ENCODE measurements at places on chromosomes 16 and 17.

- DNase-seq, result peak; percentile 90
These were observed 8.3 kb downstream of the AXIN2 start for GRCh38 chr17:65553009-65553645.

GRCh38 chr16:49594153-49594552 lies 220.5 kb downstream of the C16orf78 start:
- DNase-seq, result no peak

GRCh38 chr16:85511938-85512807 lies 100.9 kb upstream of the GSE1 start:
- no peak for DNase-seq

GRCh38 chr17:41801374-41802271 lies 10.1 kb downstream of the P3H4 start:
- peak; percentile 79 for DNase-seq

GRCh38 chr17:7836596-7837407 lies 2.8 kb downstream of the KDM6B start:
- peak; percentile 96 for DNase-seq

DNA sequence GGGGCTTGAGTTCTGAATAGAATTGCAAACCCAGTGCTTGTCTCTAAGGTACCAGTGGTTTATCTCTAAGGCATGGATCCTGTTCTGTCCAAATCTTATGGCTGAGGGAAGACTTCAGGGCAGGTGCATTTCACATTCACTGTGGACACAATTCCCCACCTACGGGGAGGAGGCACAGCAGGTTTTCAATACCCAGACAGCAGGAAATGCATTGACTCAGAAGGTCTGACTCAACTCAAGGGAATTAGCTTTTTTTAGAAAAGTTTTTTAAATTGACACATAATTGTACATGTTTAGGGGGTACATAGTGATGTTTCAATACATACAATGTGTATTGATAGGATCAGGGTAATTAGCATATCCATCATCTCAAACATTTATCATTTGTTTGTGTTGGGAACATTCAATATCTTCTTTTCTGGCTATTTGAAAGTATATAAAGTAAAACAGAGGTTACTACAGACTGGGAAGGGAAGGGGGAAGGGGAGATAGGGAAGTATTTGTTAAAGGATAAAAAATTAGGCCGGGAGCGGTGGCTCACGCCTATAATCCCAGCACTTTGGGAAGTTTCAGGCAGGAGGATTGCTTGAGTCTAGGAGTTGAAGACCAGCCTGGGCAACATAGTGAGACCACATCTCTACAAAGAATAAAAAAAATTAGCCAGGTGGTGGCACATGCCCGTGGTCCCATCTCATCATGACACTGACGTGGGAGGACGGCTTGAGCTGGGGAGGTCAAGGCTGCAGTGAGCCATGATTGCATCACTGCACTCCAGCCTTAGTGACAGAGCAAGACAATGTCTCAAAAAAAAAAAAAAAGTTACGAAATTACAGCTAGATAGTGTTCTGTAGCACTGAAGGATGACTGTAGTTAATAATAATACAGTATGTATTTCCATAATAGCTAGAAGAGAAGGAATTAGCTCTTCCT lies 54.9 kb downstream of the RGS9 start:
- peak; percentile 48 for DNase-seq

DNA sequence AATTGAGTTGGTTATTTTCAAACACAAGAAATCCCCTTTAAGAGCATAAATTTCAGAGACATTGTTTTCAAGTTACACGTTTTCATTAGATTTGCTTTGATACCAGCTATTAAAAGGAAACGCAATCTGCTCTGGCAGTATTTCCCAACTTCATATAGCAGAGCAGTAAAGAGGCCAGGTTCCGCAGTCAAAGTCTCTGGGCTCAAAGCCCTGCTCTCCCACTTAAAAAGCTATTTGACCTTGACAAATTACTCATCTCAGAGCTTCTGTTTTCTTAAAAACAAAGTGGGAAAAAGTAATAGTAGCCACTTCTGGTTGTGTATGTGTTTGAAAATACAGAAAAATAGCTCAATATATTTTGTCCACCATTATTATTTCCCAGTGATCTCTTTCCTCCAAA lies 89.7 kb upstream of the CDYL2 start:
- DNase-seq, result no peak

DNA sequence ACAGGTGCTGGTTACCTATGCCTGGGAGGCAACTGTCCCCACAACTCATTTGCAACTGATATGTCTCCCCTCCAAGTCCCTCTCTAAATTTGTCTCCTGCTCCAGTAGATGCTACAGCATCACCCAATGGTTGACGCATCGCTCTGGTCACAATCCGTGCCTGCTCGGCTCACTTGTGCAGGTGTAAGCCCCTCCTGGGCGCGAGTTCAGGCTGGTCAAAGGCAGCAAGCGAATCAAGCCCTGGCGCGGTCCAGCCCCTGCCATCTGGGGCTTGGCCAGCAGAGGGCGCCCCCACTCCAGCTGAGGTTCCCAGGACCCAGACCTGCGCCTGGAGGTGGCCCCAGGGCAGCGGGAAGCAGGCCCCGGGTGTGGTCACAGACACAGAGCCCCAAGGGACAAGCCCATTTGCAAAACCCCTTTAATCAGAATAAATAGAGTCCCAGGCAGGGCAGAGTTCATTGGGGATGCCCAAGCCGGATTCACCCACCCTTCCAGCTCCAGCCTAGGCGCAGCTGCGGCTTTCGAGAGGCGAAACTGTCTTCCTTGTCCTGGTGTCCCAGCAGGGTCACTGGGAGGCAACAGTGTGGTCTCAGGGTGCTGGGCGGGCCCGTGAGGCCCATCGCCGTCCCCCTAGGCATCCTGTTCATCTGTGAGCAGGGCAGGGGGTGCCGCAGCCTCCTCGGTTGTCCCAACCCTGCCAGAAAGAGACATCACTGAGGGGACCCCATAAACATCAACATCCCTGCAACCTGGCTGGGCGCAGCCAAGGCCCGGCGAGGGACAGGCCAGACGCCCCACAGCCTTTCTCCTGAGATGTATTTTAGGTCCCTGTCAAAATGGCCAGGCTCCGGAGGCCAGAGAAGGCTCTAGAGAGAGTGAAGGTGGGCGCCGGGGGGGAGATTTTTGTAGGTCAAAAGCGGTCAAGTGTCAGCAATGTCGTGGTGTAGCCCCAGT lies 15.8 kb downstream of the TMC6 start:
- peak; percentile 49 for DNase-seq

DNA sequence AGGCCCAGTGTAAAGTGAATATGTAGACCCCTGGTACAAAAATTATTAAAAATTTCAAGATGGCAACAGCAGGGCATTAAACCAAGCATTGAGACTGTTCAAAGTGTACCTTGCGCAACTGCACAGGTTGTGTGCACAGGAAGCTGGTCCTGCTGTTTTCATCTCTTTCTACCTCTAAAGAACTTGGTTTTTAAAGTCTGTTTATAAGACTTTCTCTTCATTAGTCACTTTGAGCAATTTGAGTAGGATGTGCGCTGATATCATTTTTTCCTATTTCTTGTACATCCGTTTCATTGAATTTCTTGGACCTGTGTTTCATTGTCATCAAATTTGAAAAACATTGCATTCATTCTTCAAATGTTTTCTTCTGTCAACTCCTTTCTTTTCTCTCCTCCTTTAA lies 16.8 kb upstream of the PMP22 start:
- DNase-seq, result no peak

GRCh38 chr17:76272541-76273444 lies 7.6 kb downstream of the UBALD2 start:
- DNase-seq, result no peak

- DNase-seq, result no peak
These were observed 25.9 kb downstream of the GRIN2C start for GRCh38 chr17:74833501-74834377.

- DNase-seq, result no peak
These were observed 977.2 kb downstream of the CDH11 start for GRCh38 chr16:64144617-64145016.

DNA sequence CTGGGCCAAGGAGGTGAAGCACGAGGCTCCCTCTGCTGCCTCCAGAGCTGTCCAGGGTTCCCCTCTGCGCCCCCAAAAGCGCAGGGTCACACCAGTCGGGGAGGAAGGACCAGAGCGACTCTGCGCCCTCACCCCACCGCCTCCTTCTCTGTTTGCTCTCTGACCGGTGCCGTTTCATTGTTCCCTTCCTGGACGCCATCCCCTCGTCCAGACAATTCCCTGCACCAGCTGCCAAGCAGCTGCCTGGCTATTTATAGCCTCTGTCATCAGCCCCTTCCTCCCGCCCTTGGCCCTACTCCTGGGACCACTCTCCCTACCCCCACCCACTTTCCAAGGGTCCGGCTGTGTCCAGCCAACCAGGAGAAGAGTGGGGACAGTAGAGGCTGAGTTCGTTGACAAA lies 68.8 kb upstream of the CREBBP start:
- peak; percentile 53 for DNase-seq

- DNase-seq, result no peak
These were observed 216.7 kb downstream of the SHISA9 start for GRCh38 chr16:13118091-13118490.

GRCh38 chr17:37483311-37484039 lies 6.2 kb upstream of the DUSP14 start:
- peak; percentile 86 for DNase-seq

DNA sequence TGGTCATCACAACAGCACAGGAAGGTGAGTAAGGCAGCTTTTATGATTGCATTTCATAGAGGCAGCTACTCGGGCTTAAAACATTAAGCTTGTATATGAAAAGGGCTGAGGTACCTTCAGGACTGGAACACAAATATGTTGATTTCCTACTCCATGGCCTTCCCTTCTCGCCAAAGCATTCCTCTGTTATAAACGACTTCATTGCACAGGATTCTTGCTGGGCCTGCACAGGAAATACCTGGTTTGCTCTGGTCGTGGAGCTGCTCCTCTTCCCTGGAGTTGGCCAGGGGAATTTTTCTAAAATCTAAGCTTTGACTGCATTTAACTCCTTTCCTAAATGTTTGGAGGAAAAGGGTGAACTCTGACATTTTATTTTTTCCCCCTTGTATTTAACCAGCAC lies 49.0 kb downstream of the CHD9 start:
- no peak for DNase-seq
